Stimulated activated CD8-positive, alpha-beta memory T cell treated with anti-CD3 and anti-CD28 coated beads, Interleukin-4, amount 100 ng/mL, for 48 hours (primary cell): ENCODE measurements at places on chromosomes 3 and 15.

GRCh38 chr3:72629191-72629631 lies 219.0 kb downstream of the SHQ1 start:
- DNase-seq: no peak

DNA sequence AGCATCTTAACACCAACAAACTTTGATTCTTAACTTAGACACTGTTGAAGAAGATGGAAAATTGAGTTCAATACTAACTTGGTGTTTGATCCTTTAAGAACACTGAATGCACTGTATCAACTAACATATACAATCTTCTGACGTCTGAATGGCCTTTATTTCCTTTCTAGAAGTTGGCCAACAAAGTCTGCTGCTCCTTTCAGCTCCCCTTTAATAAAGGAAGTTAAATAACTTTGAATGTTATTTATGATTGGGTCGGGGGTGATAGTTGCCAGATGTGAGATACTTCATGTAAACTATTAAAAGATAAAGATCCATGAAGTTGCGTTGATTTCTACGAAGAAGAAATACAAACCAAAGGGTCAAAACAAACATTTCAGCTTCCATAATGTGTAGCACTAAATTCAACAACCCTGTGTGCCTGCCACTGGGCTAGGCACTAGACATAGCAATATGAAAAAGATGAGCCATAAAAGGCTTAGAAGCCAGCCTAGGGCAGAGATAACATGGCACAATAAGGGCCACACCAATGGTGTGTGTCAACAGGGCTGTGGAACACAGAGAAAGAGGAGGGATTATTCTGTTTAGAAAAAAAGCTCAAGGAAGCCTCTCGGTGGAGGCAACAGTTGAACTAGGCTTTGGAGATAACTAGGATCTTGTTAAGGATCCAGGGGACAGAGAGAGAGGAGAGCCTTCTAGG lies 337.8 kb downstream of the MECOM start:
- no peak for DNase-seq

DNA sequence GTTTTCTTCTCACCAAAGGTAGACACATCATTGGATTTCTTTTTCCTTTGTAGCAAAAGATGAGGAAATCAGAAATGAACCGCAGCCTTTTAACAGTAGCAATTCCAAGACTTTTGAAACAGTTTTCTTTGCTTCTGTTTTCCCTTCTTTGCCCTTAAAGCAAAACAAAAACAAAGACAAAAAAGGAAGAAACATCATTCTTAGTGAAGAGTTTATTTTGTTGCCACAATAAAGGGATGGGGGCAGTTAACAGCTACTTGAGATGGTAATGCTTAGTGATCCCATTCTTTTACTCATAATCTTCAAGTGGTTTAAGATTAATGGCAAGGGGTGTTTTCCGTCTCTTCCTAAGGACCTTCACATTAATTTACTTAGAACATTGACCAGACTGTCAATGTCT lies 218.8 kb downstream of the MEIS2 start:
- DNase-seq: no peak

DNA sequence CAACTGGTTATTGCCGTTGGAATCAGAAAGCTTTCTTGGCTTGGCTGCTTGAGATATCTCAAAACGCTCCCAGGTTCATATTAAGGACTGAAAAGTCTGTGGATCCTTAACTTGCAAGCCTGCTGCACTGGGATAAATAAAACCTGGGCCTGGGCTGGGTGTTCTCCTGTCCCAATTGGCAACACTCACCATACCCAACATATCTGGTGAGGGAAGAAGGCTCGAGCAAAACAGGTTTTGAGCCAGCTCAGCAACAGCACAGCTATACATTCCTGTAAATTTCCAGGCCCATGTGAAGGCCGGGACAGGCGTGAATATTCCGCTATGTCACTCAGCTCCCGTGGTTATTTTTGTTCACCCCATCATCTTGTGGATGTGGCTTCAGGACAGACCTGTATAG lies 169.0 kb upstream of the BCL6 start:
- no peak for DNase-seq

DNA sequence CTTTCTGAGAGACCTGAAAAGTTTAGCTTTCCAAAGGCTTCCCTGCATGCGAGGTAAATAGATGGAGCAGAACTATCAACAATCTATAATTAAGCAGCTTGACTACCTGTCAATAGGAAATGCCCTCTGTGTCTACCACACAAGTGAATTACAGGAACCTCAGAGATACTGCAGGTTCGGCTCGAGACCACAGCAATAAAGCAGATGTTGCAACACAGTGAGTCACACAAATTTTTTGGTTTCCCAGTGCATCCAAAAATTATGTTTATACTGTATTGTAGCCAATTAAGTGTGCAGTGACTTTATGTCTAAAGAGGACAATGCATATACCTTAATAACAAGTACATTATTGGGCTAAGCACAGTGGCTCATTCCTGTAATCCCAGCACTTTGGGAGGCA lies 252.0 kb downstream of the UBE2E2 start:
- no peak for DNase-seq

- peak; percentile 43 for DNase-seq
Measured at GRCh38 chr3:194140520-194141414, 4.8 kb downstream of the HES1 start.

GRCh38 chr3:12495749-12496452 lies 11.6 kb downstream of the TSEN2 start:
- no peak for DNase-seq

GRCh38 chr15:26382444-26383072 lies 390.3 kb downstream of the GABRB3 start:
- no peak for DNase-seq

GRCh38 chr3:194097141-194097882 lies 38.6 kb upstream of the HES1 start:
- DNase-seq: no peak

DNA sequence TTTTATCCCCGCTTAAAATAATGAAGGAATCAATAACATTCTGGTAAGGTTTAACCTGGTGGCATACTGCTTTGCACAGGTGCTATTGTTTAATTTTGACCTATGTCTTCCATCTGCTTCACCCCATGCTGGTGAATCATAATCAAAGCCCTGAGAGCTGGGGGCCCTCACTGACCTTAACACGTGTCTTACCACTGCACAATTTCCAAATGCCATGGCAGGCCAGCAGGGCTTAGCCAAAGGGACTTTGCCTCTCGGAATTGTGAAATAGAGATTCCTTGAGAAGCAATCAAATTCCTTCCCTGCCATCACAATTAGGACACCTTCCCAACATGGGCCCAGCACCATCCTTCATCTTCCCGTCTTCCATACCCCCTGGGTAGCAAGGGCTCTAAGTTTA lies 242.6 kb upstream of the THBS1 start:
- no peak for DNase-seq

DNA sequence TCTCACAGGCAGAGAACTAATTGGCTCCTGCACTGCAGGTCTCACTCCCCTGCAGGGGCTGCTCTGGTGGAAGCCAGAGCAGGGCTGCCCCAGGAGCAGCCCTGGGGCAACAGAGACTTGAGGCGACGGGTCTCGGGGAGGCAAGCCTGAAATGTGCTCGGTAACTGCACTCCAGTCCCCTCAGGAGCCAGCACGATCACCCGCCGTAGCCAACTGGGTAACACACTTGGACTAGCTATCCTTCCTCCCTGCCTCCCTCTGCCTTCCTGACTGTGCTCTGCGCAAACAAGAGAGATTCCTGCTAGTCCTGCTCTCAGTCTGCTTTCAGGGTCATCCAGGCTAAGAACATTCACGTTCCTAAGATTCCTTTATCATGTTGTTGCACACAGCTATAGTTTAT lies 140.7 kb upstream of the NSMCE3 start:
- no peak for DNase-seq

DNA sequence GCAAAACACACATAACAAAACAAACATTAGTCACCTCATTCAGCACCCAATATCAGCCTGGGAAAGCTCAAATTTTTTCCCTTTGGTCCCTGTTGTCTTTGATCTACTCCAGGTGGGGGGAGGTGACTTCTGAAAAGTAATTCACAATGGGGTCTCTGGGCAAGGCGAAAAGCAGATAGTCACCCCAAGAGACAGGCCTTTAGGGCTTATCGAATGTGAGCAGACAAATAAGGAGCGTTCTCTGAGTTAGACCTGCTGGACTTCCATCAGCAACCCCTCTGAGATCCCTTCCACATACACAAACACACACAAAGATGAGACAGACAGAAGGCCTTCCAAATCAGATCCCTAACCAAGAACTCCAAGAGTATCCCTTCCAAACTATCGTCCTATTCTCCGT lies 171.0 kb upstream of the SMAD3 start:
- DNase-seq: no peak

DNA sequence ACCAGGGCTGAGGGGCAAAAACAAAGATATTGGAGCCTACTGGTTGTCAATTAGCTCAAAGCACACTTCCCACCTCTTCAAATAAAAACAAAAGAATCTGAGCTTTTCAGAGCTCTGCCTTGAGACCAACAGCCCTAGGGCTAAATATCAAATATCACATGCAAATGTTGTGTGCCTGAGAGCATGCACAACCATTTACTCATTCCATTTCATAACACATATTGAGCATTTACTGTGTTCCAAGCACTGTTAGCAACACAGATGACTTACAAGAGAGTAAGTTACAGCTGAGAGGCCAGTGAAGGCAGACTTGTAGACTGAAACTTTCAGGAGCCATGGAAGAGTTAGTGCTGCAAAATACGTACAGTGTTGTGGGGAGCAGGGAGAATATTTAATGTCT lies 222.4 kb downstream of the CPNE4 start:
- no peak for DNase-seq

- DNase-seq: no peak
Measured at GRCh38 chr3:14921811-14922705, 25.3 kb upstream of the NR2C2 start.

GRCh38 chr15:89332446-89332845 lies 2.2 kb downstream of the POLG start:
- DNase-seq: no peak

GRCh38 chr3:128322030-128323022 lies 144.4 kb downstream of the DNAJB8 start:
- DNase-seq: peak; percentile 56

- DNase-seq: no peak
Measured at GRCh38 chr3:4817128-4817527, 162.1 kb upstream of the BHLHE40 start.

DNA sequence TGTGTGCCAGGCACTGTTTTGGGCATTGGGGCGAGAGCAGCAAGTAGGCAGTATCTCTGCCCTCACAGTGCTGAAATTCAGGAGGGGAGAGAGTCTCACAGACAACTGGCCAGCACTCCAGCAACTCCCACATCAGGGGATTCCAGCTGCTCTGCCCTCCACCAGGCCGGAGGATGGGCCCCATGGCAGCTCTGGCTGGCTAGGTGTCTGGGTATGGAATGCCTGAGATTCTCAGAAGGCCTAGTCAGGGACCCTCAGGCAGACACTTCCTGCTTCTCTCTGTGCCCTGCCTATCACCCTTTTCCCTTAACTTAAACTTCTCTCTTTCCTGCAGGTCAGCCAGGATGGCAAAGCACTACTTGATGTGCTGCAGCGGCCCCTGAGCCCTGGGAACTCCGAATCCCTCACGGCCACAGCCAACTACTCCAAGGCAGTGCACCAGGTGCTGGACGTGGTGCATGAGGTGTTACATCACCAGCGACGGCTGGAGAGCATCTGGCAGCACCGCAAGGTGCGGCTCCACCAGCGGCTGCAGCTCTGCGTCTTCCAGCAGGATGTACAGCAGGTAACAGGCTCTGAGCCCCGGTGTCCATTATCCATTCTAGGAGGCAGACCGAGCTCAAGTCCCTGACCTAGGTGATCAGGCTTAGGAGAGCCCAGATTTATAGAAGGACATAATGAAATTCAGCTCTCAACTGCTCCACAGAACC lies 342.2 kb upstream of the ROPN1 start:
- no peak for DNase-seq

GRCh38 chr3:80238152-80238551 lies 470.4 kb upstream of the ROBO1 start:
- DNase-seq: no peak

DNA sequence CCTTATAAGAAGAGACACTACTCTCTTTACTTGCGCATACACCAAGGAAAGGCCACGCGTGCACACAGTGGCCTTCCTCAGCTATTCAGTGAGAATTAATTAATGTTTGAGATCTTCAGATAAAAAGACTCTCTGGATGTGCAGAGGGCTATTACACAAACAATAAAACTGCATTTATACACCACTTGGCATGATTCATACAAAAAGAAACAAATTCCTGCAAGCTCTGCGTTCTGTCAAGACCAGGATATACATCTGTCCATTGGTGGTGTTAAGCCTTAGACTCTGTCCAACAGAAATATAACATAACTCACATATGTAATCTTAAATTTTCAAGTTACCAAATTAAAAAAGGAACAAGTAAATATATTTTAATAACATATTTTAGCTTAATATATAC lies 55.2 kb upstream of the TSC22D2 start:
- DNase-seq: no peak

DNA sequence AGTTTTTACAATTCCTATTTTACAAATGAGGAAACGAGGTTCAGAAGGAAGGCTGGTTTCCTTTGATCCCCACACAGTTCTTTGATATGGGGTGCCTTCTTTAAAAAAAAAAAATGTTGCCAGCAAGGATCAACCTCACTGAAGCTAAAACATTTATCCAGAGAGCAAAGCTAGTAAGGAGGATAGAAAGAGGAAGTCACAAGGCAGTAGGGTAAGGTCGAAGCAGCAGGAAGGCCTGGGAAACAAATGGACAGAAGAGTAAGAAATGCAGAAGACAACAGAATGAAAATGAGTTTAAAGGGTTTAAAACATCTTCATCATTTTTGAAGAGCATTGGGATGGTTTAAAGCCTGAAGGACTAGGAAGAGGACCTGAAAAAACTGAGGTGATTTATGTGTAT lies 30.6 kb upstream of the CP start:
- DNase-seq: no peak

- no peak for DNase-seq
Measured at GRCh38 chr15:85579957-85580694, 199.7 kb downstream of the AKAP13 start.

GRCh38 chr3:42662037-42662812 lies 8.7 kb downstream of the ZBTB47 start:
- peak; percentile 21 for DNase-seq

DNA sequence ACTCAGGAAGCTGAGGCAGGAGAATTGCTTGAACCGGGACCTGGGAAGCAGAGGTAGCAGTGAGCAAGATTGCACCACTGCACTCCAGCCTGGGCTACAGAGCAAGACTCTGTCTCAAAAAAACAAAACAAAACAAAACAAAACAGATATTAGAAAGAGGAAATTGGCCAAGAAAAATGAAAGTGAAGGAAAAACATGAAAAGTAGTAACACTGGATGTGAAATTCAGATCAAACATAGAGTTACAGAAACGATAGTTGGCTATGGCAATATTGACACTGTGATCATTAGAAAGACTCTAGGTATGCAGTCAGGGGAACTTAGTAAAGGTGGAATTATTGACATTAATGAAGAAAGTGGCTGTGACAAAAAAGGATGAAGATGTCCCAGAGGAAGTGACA lies 13.2 kb upstream of the TIPARP start:
- DNase-seq: no peak
